Pancreas (tissue), 10 donors: ENCODE measurements at places on chromosomes 6 and 20. TPM values are rescaled to one million over a fixed set of nuclear protein-coding genes. Genes with fewer than 3 reads are reported as not detected.

TINAG gene
- polyA plus RNA-seq = not detected

GRCh38 chr20:42046371-42047085 lies 428.4 kb upstream of the CHD6 start:
- no peak for DNase-seq
- H3K27ac ChIP-seq = no peak overlapping the region
- H3K4me3 ChIP-seq = no peak overlapping the region
- H3K36me3 ChIP-seq = no peaks in the 10 kb centered on the region
- no peaks in the 10 kb centered on the region for H3K4me1 ChIP-seq

- no peak for DNase-seq
- no peaks in the 10 kb centered on the region for H3K4me1 ChIP-seq
- H3K4me3 ChIP-seq = no peak overlapping the region
Observed at GRCh38 chr20:64057628-64058498, 5.1 kb upstream of the TCEA2 start.

GRCh38 chr20:59751075-59751711 lies 146.9 kb downstream of the PHACTR3 start:
- H3K27me3 ChIP-seq = no peaks in the 10 kb centered on the region
- no peak overlapping the region for H3K4me3 ChIP-seq
- no peak overlapping the region for H3K27ac ChIP-seq
- DNase-seq = peak; percentile 53
- H3K4me1 ChIP-seq = no peaks in the 10 kb centered on the region

- no peaks in the 10 kb centered on the region for H3K27me3 ChIP-seq
- no peaks in the 10 kb centered on the region for H3K36me3 ChIP-seq
- DNase-seq = no peak
- H3K27ac ChIP-seq = no peak overlapping the region
Observed at GRCh38 chr6:35754452-35755277, 17.8 kb downstream of the ARMC12 start.

DNA sequence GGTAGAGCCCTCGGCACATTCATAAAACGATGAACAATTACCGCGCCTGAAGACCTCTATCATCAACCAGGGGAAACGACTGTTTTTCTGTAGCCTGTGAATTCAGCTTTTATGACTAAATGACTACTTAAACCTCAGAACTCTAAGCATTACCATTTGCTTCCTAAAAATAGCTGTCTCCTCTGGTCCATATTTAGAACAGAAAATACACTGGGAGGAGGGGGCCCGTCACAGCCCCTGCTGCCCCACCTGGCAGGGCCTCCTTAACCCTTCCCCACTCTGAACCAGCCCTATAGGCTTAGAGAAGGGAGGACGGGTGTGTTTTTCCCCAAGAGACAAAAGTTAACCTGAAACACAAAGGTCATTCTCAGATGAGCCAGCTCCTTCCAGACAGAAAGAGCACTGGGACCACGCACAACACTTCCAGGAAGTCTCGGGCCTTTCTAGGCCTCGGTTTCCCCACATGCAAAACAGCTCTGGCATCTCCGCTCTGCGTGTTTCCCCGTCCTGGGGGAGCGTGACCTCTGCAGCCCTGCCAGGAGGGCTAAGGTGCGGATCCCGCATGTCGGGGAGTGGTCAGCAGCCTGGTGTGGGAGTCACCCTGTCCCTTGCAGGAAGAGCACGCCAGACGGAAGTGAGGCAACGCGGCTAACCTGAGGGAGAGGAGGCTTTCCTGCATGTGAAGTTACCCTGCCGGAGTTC lies 193.9 kb downstream of the DLL1 start:
- DNase-seq = peak; percentile 44
- H3K4me3 ChIP-seq = no peak overlapping the region
- no peak overlapping the region for H3K27ac ChIP-seq
- no peaks in the 10 kb centered on the region for H3K27me3 ChIP-seq

ANKS1A gene
- polyA plus RNA-seq = 6.1 TPM

DNA sequence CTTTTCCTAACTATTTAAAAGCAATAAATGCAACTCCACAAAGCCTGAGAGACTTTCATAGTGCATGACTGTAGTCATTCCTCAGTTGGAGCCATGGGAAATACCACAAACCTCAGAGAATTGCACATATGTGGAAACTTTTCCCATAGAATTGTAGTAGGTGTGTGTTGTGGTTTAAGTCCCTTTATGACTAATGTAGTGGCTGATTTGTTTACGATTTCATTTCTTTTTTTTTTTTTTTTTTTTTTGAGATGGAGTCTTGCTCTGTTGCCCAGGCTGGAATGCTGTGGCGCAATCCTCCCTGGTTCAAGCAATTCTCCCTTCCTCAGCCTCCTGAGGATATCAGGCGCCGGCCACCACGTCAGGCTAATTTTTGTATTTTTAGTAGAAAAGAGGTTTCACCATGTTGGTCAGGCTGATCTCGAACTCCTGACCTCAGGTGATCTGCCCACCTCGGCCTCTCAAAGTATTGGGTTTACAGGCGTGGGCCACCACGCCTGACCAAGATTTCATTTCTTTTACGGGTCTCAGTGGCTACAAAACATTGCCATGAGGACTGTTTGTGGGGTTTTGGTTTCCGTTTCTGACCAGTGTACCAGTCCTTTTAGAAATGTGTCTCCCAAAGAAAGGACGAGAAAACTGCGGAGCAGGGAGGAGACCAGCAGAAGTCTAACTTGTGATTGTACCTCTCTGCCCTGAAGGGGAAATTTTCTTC lies 212.1 kb upstream of the MARCKS start:
- no peaks in the 10 kb centered on the region for H3K27me3 ChIP-seq
- peaks cover 61% of the 10 kb centered on the region for H3K4me1 ChIP-seq
- H3K27ac ChIP-seq = peak overlapping the region; percentile 76
- no peak for DNase-seq
- H3K4me3 ChIP-seq = no peak overlapping the region

DNA sequence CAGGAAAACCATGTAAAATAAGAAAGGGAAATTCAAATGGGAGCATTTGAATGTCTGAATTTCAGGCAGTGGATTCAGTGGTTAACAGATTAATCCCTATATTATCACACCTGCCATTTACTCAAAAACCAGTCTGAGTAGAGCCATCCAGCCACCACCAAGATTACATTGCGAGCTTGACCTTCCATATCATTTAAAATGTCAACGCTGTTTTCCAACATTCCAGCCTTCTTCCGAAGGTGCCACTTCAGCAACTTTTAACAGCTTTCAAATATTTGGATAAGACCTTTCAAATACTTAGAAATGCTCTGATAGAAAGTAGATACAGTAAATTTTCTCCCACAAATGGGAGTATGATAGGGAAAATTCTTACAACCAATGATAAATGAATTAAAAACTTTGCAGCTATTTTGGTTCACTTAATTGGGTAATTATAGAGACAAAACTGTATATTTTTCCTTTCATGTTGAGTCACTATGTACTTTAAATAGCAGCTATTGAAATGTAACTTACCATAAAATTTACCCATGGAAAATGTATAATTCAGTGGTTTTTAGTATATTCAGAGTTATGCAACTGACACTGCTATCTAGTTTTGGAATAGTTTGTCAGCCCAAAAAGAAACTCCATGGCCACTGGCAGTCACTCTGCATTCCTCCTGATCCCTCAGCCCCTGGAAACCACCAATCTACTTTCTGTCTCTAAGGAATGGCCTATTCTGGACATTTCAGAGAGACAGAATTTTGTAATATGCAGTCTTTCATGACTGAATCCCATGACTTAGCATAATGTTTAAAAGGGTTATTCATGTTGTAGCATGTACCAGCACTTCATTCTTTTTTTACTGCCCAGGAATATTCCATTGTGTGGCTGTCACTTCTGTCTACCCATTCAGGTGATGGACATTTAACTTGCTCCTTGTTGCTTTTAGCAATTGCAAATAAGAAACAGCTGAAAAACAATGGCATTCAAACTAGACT lies 21.5 kb downstream of the EZR start:
- no peak overlapping the region for H3K4me3 ChIP-seq
- no peak for DNase-seq
- no peaks in the 10 kb centered on the region for H3K27me3 ChIP-seq
- no peaks in the 10 kb centered on the region for H3K36me3 ChIP-seq
- H3K27ac ChIP-seq = peak overlapping the region; percentile 81

- no peaks in the 10 kb centered on the region for H3K4me1 ChIP-seq
- no peaks in the 10 kb centered on the region for H3K36me3 ChIP-seq
- H3K4me3 ChIP-seq = no peak overlapping the region
Observed at GRCh38 chr20:59850018-59850641, 83.3 kb downstream of the SYCP2 start.

DNA sequence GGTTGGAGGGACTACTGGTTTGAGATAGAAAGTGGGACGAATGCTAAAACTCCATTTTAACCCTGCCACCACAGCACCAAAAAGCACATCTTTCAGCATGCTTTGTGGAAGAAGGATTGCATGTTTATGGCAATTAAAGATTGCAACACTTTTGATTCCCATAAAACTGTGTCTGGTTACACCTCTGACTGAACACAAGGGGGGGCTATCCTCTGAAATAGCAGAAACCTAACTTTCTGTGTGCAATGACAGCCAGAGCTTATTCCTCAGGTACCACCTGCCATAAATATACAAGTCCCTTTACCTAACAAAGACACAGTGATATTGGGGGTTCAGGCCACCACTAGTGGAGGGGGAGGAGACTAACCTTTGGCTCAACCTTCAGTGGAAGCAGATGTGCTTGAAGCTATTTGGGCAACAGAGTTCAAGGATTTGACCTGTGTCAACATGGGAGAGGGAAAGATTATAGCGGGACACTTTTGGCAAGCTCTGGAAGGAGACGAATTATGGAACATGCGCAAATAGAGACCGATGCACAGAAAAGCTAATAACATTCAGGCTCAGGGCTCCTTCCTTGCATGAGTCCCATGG lies 9.6 kb upstream of the PLG start:
- no peak overlapping the region for H3K4me3 ChIP-seq
- H3K27me3 ChIP-seq = no peaks in the 10 kb centered on the region
- H3K27ac ChIP-seq = no peak overlapping the region

DNAH8 gene
- polyA plus RNA-seq = not detected

DNA sequence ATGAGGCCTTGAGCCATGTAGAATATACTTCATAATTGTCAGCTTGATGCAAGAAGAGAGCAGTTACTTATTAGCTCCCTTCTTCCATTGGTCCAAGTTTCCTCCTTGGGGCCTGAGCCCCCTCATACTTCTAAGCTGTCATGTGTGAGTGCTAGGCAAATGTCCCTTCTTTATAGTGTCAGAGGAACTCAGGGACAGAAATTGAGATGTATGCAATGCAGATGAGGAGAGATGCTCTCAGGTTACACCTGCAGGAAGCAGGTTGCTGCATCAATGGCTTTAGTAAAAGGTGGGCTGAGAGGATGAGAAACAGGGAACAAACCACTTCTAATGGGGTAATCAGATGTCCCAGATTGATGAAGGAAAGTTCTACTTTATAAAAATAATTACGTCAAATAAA lies 6.7 kb upstream of the PDSS2 start:
- H3K27me3 ChIP-seq = no peaks in the 10 kb centered on the region
- H3K36me3 ChIP-seq = no peaks in the 10 kb centered on the region
- no peak for DNase-seq
- no peak overlapping the region for H3K4me3 ChIP-seq

GRCh38 chr20:47392721-47393073 lies 36.2 kb upstream of the ZMYND8 start:
- no peak overlapping the region for H3K27ac ChIP-seq
- no peaks in the 10 kb centered on the region for H3K27me3 ChIP-seq
- H3K4me3 ChIP-seq = no peak overlapping the region
- no peak for DNase-seq
- no peaks in the 10 kb centered on the region for H3K36me3 ChIP-seq

DNA sequence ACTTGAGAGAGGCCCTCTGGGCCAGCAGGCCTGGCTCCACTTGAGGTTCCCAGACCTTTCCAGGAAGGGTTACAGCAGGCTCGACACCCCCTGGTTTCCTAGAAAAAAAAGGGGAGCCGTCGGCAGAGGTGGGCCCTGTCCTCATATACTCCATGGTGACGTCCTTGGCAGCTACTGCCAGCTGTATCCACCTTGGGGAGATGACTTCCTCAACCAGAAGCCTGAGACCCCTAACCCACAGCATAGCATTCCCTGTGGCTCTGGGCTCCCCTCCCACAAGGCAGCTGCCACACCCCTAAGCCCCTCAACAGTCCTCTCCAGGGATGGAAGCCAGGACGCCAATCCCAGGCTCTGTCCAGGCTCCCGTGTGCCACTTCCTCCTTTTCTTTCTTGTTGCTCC lies 294.8 kb downstream of the CDC5L start:
- no peaks in the 10 kb centered on the region for H3K36me3 ChIP-seq
- H3K27me3 ChIP-seq = no peaks in the 10 kb centered on the region
- H3K27ac ChIP-seq = no peak overlapping the region
- no peak overlapping the region for H3K4me3 ChIP-seq
- no peak for DNase-seq
